ENCODE measurements at places on chromosomes 2 and 18. TPM values are rescaled to one million over a fixed set of nuclear protein-coding genes. Genes with fewer than 3 reads are reported as not detected.

PRKAG3 gene
- 0.50 TPM for total RNA-seq

GALNT3 gene
- 0.33 TPM for total RNA-seq

CSRNP3 gene
- total RNA-seq = 3.0 TPM

TBR1 gene
- not detected for total RNA-seq

DYNAP gene
- not detected for total RNA-seq

RAB31 gene
- 48.9 TPM for total RNA-seq

ACKR3 gene
- total RNA-seq = 3.0 TPM

CHN1 gene
- 59.2 TPM for total RNA-seq

SPP2 gene
- not detected for total RNA-seq

MREG gene
- total RNA-seq = 6.5 TPM

CDH2 gene
- total RNA-seq = 6.3 TPM

RUFY4 gene
- total RNA-seq = not detected

METAP1D gene
- 6.8 TPM for total RNA-seq

UNC80 gene
- total RNA-seq = not detected

DSC2 gene
- total RNA-seq = not detected

ALKAL2 gene
- not detected for total RNA-seq

TXNDC2 gene
- total RNA-seq = under 0.01 TPM

ANKRD62 gene
- total RNA-seq = not detected

PLGLB1 gene
- total RNA-seq = 1.5 TPM

DQX1 gene
- under 0.01 TPM for total RNA-seq

PPP4R1 gene
- 95.4 TPM for total RNA-seq

DOK6 gene
- total RNA-seq = 5.6 TPM

SNED1 gene
- 52.9 TPM for total RNA-seq

CCT4 gene
- total RNA-seq = 162 TPM

SP140 gene
- 0.87 TPM for total RNA-seq

RPL37A gene
- 1,333 TPM for total RNA-seq

AOX1 gene
- total RNA-seq = 38.1 TPM

RPRM gene
- 0.15 TPM for total RNA-seq

CD8A gene
- total RNA-seq = not detected

LHCGR gene
- not detected for total RNA-seq

All from smooth muscle cell of trachea (primary cell).